ENCODE measurements at places on chromosomes 5 and 9.
A peak's percentile ranks its signal among the peaks of the same experiment; 100 is the strongest.

GRCh38 chr9:6538666-6539071 is 106.9 kb downstream of the GLDC start:
- DNase-seq, result no peak

DNA sequence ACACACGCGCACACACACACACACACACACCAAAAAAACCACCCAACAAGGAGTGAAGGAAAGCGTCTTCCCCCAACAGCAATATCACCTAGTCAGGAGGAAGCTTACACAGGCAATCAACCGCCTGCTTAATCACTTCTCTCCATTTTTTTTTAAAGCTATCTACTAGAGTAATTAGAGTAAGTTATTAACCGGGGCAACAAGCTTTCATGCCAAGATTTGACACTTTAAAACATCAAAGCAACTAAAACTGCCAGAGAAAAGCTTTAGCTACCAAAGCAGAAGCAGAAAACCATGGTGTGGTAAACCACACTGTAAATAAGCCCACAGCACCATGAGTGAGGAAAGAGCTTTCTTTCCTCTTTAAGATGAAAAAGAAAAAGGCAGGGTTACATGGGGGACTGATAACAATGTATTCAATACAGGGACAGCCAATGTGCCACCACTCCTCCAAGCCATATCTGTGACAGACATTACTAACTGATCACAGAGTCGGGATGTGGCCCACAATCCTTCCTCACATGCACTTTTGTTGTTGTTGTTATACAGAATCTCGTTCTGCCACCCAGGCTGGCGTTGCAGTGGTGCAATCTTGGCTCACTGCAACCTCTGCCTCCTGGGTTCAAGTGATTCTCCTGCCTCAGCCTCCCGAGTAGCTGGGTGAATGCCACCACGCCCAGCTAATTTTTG is 282.1 kb downstream of the CRB2 start:
- DNase-seq, result no peak

GRCh38 chr5:73118391-73118973 is 1.9 kb upstream of the TMEM171 start:
- no peak for DNase-seq

- no peak for DNase-seq
These were observed 69.0 kb upstream of the SNX2 start for GRCh38 chr5:122705851-122706250.

DNA sequence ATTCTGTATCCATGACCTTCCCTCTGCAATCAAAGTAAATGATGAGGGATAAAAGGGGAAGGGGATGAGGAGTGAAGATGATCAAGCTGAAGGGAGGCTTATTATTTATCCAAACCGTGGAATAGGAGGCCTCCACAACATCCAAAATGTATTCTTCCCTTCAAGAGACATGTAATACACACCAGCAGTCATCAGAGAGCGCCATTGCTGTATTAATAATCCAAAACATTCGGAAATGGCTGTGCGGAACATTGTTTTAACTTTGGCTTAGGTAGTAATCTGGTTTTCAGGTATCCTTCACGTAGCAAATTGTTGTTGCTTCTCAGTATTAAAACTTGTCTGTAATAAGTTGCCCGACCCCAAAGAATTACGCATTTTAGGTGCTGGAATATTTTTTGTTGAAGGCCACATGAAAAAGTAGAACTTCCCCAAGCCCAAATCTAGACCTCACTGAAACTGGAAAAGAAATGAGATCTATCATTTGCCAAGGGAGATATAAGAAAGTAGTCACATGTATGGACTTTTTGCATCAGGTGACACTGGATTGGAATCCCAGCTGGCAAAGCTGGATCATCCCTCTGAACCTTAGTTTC is 2.6 kb upstream of the BOD1 start:
- DNase-seq, result peak; percentile 57

- DNase-seq, result peak; percentile 58
These were observed 580.8 kb downstream of the CCDC171 start for GRCh38 chr9:16133556-16134227.

- DNase-seq, result peak; percentile 7
These were observed 60.3 kb upstream of the EPB41L4A start for GRCh38 chr5:112479418-112479817.

DNA sequence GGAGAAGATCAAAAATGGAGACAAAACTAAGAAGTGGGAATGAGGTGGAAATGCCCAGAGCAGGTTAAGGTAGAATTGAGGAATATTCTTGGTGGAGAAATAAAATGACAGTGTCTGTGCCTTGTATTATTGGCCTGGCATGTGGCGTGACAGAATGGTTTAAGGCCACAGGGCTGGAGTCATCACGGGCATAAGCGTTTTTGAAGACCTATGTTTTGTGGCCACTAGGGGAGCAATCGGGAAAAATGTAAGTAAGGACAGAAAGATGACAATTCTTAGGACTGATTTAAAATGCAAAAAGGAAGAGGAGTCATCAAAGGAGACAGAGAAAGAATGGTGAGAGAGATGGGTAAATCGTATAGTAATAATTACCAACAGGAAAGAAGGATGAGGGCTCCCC is 72.2 kb upstream of the EPB41L4A start:
- no peak for DNase-seq

DNA sequence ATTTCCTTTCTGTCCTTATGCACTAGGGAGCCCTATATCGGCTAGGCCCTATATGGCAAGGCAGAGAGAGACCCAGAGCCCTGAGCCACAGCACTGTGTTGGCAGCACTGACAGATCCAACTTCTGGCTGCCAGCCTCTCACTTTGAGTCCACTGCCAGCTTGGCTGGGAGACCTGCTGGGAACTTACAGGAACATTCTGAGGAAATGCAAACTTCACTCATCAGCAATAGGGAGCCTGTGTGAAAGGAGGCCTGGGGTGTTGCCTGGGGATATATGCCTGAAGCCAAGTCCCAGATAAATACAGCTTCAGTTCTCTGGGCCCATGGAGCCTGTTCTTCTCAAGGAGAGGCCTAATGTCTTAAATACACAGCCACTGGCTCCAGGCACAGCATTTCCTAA is 78.0 kb downstream of the ADRB2 start:
- DNase-seq, result no peak

GRCh38 chr5:92222449-92222848 is 839.3 kb upstream of the ARRDC3 start:
- no peak for DNase-seq

GRCh38 chr9:71984831-71985281 is 73.4 kb downstream of the C9orf85 start:
- DNase-seq, result no peak

DNA sequence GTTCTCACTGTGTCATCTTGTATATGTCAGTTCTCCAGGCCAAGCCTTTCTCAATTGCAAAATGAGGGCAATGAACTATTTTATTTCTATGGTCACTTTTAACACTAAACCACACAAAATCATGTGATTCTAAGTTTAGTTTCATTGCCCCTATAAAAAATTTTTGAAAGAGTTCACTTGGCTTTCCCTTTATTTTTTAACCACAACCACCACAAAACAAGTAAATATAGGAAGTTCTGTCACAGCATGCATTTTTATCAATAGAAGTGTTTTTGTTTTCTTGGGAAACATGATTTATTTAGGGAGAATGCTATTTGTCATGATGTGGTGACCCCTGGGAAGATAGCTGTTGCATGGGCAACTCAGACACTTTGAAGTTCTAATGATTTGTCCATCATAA is 169.1 kb downstream of the CSNK1G3 start:
- no peak for DNase-seq

- no peak for DNase-seq
These were observed 3.5 kb downstream of the RPL7A start for GRCh38 chr9:133351526-133351907.

DNA sequence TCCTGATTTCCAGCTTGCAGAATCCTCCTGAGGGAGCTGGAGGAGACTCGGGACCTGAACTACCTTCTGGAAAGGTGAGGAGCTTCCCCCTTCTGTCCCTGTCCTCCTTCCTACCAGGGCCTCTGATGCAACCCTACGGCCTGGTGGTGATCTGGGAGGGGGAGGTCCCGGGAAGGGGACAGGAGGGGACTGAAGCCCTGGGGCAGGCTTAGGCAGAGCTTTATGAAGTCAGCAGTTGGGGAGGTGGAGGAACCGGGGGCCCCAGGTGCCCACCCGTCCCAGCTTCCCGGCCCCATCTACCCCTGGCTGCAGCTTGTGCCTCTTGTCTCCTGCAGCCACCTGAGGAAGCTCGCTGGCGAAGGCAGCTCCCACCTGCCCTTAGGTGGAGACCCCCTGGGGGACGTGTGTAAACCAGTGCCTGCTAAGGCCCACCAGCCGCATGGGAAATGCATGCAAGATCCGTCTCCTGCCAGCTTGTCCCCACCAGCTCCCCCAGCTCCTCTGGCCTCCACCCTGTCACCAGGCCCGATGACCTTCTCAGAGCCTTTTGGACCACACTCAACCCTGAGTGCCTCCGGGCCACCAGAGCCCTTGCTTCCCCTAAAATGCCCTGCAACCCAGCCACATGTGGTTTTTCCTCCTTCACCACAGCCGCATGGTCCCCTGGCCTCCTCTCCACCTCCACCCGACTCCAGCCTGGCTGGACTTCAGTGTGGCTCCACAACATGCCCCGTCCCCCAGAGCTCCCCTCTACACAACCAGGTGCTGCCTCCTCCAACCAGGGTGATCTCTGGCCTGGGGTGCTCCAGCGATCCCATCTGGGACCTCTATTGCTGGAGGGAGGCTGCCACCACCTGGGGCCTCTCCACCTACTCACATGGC is 2.1 kb downstream of the SPATA31E1 start:
- no peak for DNase-seq

DNA sequence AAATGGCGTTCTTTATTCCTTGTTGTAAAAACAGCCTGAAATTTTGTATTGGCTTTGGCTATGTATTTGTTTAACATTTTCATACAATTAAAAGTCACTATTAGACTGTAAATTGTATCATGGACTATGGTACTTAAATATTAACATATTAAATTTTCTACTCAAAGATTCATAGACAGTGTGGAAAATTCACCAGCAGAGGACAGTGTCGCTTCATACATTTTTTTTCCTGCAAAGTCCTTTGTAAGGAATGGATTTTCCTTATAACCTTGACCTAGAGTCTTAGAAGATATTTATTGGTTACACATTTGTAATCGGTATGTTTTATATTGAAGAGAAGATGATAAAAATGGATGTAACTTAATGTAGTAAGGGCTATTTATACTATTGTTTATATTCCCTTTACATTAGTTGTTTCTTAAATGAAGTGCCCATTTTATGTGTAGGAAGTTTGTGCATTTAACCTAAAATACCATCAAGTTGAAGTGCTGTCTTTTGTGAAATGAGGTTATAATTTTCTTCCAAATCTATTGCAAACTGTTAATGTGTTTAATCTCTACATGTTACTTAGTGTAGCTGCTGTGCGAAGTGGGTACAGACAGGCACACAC is 150.1 kb downstream of the KDM4C start:
- no peak for DNase-seq

- DNase-seq, result no peak
These were observed 19.8 kb downstream of the BRINP1 start for GRCh38 chr9:119349351-119349825.

DNA sequence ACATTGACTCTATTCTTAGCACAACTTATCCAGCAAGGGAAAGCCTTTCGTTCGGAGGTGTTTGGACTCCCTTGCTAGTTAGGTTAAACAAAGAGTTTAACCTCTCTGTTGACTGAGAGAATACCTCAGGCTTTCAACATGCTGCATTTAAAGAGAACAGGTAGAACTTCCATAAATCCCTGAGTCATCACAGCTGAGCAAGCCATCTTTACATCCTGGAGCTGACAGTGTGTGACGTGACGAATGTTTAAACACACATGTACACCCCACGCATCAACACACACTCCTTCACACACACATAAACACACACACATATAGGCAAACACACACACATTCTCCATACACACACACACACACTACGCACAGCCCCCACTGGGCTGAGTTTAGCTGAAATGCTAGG is 152.8 kb downstream of the ADAMTS12 start:
- no peak for DNase-seq

DNA sequence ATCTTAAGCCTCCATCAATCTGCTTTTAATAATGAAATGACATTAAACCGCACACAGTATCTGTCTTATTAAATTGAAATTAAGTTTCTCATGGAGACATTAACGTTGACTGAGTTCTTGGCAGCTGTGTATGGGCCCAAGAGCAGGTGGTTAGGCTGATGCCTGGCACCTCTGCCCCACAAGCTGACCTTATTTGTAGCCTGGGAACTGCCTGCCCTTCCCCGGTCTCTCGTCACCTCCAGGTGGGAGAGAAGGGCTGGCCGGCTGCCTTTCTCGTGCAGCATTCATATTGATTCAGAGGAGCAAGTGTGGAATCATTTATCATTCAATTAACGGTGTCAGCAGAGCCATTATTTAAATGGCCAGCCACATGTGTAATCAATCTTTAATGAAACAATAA is 53.0 kb upstream of the FCN1 start:
- DNase-seq, result no peak

Measured in HTR-8/SVneo (cell line).